Stimulated activated CD4-positive, alpha-beta T cell treated with anti-CD3 and anti-CD28 coated beads, Interleukin-1b, Interleukin-23, amount 100 ng/mL, for 4 hours (primary cell): ENCODE measurements at places on chromosomes 4 and X.

GRCh38 chr4:102318526-102318925 is 26.8 kb downstream of the SLC39A8 start:
- no peak for DNase-seq

DNA sequence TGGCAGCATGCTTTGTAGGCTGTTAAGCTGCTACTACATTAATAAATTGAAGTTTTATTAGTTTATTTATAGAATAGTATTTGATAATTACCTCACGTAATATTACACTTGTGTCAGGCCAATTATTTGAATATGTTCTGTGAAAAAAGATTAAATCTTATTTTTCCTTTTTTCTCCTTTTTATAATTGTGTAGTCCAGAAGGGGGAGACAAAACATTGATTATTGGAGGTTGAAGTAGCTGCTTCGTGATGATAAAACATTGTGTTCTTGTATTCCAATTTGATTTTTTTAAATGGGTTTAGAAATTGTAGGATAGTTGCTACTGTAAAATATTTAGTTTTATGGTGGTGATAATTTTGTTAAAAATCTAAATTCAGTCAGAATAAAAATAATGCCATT is 85.7 kb downstream of the DIAPH2 start:
- DNase-seq: no peak

DNA sequence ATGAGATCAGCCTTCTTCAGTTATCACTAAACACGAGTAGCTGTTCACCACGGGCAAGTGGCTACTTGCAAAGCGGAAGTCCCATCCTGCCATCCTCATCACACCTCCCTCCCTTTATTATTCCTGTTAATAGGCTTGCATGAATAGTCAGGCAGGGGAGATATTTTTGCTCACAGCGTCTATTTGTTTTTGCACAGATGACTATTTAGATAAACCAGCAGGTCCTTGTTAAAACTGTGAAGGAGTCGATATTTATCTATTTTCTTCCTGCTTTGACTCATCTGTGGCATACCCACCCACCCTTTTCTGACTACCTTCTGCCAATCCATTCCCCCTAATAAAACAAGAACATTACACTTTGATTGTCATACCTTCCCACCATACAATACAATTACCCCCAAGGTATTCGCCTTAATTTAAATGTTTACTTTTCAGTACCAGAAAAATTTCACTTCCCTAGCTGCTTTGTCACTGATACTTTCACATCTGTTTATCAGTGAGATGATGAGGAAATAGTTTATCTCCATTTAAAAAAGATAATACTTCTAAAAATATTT is 96.6 kb upstream of the BANK1 start:
- no peak for DNase-seq

GRCh38 chrX:11010476-11010875 is 100.7 kb upstream of the HCCS start:
- DNase-seq: no peak

- no peak for DNase-seq
These were observed 155.2 kb downstream of the DHRSX start for GRCh38 chrX:2345562-2345961.

DNA sequence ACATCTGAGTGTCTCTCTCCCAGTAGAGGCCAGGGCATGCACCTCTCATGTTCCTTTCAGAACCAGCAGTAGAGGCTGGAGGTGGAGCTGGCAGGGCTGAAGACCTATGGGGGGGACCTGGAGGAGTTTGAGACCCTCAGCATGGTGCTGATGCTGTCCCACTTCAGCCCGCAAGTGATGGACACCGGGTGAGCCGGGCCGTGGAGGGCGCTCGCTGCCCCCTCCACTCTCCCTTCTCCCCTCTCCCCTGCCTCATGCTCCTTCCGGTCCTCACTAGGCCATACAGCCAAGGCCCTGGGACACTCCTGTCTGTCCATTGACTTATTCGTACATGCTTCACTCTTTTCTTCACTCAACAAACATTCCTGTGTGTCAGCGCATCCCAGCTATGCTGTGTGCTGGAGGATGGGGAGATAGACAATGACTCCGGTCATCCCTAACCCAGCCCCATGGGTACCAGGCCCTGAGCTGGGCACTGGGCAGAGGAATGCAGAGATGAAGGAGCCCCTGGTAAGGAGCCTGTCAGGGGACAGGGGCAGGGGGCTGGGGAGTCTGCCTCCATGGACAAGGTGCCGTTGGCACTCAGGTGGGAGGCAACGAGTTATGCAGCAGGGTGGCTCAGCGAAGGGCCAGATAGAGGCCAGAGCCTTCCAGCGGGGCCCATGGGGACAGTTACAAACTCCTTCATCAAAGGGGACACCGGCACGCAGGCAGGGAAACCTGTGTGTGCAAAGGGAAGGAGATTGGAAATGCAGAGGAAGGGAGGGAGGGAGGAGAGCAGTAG is 28.4 kb upstream of the WFS1 start:
- DNase-seq: no peak

DNA sequence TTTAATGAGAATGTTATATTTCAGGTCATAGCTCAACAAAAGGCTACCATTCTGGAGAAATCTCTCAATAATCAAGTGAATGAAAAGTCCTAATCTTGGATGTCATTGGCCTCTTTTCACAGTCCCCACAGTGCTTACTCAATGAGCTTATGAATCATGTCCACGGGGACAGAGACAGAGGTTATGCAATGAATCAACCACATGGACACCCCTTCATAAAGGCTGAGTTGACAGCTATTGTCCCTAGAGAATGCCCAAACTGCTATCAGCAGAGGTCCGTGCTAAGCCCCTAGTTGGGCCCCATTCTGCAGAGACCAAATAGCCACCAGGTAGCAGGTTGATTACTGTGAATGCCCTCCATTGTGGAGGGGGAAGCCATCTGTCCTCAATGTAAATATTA is 158.1 kb downstream of the LHFPL1 start:
- no peak for DNase-seq

DNA sequence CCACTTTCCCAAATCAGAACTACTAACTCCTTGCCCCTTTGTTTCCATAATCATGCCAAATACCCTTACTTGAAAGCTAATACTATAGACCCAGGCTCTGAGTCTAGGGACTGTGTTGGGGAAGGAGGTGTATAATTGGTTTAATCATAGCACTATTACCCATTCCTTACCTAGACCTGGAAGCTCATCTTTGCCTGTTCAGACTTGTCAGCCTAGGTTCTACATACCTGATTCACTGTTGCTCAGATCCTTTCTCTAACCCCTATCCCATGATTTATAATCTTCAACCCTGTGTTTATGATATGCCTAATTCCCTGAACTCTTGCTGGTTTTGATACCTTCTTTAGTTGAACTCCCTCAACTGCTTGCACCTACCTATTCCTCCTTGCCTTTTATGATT is 123.1 kb upstream of the GRIA3 start:
- DNase-seq: no peak

DNA sequence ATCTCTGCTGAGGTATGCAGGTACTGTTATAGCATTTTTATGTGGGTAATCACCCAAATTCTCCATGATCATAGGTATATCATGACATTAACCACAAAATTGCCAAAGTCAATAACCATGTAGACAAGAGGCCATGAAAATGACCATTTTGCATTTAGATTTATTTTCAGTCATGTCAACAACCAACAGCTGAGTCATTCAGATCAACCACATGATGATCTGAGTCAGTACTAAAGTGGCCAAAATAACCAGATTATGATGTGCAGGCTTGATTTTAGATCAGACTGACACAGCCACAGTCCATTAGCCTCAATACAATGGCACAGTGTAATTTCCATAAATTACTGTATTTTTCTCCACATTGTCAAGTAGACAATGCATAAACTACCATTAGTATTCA is 240.5 kb downstream of the GRIA3 start:
- DNase-seq: no peak
